Activated naive CD4-positive, alpha-beta T cell treated with anti-CD3 and anti-CD28 coated beads, Interleukin-2, amount 50 U/mL, for 72 hours (primary cell): ENCODE measurements at places on chromosomes 13 and 19.
A peak's percentile ranks its signal among the peaks of the same experiment; 100 is the strongest.

GRCh38 chr19:47232422-47233211 lies 1.6 kb upstream of the BBC3 start:
- DNase-seq = peak; percentile 83

GRCh38 chr13:62906896-62907295 lies 1491.2 kb upstream of the PCDH20 start:
- no peak for DNase-seq

DNA sequence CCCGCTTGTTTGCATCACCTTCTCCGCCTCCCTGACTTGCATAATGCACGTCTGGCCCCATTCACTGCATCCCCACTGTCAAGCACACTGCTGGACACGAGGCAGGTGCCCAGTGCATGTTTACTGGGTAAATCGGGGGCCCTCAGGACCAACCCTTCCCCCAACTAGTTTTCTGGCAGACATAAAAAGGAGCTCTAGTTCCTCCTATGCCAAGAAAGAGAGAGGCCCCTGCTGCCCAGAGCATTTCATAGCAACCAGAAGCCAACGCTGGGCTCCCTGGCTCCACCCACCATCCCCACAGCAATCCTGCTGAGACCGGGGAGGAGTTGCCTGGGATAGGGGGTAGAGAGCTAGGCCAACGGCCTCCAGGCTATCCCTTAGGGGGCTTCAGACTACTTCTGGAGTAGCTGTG lies 23.2 kb downstream of the ANKRD27 start:
- DNase-seq = no peak

- DNase-seq = peak; percentile 27
These were observed 11.0 kb upstream of the JUND start for GRCh38 chr19:18292462-18292809.

GRCh38 chr13:79380997-79381396 lies 25.1 kb downstream of the RBM26 start:
- no peak for DNase-seq
